ENCODE measurements at places on chromosomes 7 and 10.

DNA sequence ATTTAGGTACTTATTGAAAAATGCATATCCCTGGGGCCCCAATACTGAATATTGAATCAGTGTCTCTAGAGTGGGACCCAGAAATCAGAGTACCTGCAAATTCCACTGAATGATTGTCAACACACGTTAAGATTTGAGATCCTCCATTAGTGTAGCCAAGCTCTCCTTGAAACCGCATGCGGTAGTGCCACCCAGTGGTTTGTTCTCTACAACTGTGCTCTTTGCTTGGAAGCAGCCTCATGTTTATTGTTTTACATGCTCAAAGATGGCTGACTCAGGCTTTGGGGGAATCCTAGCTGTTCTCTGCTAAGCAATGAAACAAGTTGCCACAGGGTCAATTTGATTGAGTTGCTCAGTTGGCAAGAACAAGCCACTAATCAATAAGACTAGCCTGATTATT, 340.2 kb upstream of the CELF2 start:
- peak; percentile 14 for DNase-seq

DNA sequence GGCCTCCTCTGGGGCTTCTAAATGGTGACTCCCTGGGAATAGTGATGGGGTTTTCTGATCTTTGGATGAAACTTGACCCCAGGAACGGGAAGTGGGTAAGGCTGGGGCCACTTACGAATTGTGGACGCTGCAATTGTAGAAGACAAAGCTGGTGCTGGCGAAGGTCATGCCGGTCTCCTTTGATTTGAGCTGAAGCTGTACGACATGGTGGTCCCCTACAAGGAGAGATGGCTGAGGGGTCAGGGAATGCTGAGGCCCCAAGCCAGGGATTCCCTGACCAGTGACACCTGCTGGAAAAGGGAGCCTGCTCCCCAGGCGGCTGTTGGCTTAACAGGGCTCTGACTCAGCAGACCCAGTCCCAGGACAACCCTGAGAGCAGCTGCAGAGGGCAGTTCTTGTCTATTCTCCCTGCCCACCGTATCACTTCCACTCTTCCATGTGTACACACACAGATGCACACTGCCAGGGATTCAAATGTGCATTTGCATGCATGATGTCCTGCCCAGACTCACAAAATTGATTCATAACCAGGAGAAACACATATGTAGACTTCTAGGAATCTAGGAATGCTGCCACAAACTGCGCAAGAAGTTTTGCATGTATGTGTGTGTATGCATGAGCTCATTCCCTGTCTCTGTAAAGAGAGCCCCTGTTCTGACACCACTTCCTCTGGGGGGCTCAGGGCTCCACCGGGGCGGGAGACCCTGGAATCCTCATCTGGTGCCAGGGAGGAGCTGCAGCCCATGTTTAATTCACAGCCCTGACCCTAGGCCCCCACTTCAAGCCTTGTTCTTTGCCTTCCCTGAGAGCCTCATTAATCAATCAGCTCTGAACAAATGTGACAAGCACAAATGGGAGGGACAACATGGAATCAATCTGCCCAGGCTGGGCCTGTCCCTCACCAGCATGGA, 350.0 kb downstream of the PLXNA4 start:
- DNase-seq, result no peak

DNA sequence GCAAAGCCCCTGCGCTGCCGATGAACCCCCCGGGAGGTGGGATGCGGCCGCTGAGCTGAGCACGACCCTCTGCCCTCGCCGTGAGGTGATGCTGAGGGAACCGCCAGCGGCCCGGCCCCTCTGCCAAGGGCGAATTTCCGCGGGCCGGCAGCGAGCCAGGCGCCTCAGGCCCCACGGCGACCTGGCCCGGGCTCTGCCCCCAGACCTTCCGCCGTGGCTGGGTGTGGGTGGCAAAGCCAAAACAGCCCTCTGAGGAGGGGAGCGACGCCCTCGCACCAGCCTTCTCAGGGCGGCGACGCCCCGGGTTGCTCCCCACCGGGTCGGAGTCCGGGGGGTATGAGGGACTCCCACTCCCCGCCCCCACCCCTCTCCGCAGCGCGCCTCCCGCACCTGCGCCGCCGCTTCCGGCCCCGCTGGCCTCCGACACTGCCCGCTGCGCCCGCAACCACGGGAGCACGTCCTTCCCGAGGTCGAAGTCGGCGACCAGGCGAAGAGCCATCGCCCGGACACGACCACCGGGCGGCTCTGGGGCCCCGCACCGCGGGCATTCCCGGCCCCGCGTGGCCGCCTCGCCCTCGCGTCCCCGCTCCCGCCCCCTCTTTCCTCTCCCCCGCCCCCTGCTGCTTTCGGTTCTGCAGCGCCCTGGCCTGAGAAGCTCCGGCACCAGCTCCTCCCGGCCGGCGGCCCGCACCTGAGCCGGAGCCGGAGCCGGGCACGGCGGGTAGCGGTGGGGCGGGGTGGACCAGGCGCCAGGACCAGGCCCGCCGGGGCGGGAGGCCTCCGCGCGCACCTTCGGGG, at the start of gene GSAP:
TSS of gene GSAP (minus strand) at position 527 of the 798 bp plus-strand sequence. CDS start at position 499, 28 bp downstream.
- DNase-seq, result no peak

GRCh38 chr10:48484911-48485310, 120.0 kb downstream of the ARHGAP22 start:
- DNase-seq, result no peak

DNA sequence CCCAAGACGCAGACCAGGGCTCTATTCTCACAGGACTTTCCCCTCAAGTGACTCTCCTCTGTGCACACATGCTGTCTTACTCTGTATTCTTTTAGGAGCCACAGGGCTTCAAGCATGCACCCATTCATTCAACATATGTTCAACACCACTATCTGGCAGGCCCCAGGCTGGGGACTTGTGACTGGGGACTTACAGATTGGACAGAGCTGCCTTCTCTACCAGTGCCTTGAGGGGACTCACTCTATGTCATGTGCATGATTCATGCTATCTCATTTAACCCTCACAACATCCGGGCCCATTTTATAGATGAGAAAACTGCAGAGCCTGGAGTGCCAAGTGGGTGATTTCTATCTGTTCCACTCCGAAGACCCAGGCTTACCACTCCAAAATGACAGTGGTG, 34.3 kb downstream of the MYL10 start:
- no peak for DNase-seq

DNA sequence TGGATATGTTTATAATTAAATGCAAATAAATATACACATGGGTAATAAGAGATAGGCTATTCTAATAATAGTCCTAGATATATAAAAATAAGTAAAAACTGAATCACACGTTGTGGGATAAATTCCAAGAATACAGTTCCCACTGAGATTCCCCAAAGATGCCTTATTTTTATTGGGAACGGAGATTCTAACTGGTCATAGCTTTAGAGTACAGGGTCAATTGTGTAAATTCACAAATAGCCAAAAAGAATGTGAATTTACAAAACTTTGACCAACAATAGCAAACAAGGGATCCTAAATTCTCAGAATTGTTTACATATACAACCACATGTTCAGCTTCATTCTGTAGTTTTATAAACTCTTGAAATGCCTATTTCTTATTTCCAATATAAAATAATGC, 65.0 kb downstream of the VSTM4 start:
- no peak for DNase-seq

GRCh38 chr7:155001756-155002410, 1.0 kb downstream of the PAXIP1 start:
- DNase-seq, result no peak

DNA sequence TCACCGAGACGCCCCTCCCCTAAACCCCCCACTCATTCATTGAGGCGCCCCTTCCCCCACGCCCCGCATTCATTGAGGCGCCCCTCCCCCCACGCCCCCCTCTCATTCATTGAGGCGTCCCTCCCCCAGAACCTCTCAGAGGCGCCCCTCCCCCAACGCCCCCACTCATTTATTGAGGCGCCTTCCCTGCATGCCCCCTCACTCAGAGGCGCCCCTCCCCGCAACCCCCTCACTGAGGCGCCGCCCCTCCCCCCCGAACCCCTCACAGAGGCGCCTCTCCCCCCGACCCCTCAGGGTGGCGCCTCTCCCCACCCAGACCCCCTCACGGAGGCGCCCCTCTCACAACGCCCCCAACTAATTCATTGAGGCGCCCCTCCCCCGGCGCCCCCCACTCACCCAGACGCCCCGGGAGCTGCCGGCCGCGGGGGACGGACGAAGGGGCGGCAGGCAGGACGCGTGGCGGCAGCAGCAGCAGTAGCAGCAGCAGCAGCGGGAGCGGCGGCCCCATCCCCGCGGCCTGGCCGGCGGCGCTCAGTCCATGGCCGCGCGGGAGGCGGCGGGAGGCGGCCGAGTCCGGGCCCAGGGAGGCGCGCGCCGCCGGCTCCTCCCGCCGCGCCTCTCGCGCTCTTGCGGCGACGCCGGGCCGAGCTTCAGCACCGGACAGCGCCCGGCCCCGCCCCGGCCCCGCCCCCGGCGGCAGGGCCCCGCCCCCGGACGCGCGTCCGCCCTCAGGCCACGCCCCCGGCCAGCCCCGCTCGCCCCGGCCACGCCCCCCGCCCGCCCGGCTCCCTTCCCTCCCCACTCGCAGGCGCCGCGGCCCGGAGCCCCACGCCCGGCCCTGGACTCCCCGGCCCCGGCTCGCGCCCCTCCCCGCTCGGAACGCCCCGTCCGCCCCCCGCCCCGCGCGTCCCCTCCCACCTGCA, at the start of gene PTPRN2:
TSS of gene PTPRN2 (minus strand) at position 662 of the 923 bp plus-strand sequence.
- peak; percentile 76 for DNase-seq

DNA sequence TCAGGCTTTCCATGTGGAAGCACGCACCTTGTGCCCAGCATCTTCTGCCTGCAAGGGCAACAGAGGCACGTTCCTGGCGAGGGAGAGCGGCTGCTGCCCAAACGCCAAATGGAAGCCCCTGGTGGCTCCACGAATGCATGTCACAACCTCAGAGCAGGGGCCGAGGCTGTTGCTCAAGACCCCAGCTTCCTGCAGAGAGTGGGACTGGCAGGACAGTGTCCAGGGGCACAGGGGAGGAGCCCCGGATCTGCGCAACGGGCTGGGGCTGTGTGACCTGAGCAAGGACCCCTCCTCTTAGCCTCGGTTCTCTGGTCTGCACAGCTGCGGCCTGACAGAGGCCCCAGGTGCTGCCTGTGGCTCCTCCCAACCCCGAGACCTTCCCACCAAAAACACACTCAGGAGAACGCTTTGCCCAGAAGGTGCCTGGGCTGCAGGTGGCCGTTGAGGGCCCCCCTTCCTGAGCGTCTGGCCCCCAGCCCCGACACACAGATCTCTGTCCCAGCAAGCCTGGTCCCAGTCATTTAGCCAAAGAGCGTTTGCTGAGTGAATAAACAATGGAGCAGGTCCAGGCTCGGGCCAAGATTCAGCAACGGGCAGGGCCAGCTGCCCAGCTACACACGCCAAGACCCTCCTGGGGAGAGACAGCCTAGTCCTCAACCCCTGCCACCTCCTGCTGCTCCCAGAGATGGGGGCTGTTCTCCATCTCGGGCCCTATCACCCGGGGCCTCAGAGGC, 1.2 kb downstream of the MICALL2 start:
- no peak for DNase-seq

DNA sequence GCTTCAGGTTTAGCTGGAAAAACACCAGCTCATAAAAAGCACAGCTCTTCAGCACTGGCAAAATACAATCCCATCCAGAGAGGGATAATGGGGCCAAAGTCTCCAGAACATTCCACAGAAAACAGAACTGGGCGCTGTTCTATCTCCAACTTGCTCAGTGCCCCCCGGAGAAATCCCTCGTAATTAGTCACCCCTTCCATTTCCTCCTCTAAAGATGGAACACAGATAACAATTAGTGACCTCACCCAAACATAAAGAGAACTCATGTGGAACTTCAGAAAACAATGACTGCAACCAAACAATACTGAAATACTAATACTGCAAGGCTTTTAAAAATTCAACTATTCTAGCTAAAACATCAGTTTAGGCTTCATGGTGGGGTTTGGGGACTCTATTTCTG, 46.3 kb downstream of the KIAA1549 start:
- DNase-seq, result no peak
